ENCODE measurements at places on chromosomes 16 and 17.
A peak's percentile ranks its signal among the peaks of the same experiment; 100 is the strongest.

GRCh38 chr17:6714315-6714874, 1.2 kb upstream of the SLC13A5 start:
- no peak for DNase-seq

GRCh38 chr16:54447576-54448440, 161.2 kb upstream of the IRX3 start:
- DNase-seq: peak; percentile 95

DNA sequence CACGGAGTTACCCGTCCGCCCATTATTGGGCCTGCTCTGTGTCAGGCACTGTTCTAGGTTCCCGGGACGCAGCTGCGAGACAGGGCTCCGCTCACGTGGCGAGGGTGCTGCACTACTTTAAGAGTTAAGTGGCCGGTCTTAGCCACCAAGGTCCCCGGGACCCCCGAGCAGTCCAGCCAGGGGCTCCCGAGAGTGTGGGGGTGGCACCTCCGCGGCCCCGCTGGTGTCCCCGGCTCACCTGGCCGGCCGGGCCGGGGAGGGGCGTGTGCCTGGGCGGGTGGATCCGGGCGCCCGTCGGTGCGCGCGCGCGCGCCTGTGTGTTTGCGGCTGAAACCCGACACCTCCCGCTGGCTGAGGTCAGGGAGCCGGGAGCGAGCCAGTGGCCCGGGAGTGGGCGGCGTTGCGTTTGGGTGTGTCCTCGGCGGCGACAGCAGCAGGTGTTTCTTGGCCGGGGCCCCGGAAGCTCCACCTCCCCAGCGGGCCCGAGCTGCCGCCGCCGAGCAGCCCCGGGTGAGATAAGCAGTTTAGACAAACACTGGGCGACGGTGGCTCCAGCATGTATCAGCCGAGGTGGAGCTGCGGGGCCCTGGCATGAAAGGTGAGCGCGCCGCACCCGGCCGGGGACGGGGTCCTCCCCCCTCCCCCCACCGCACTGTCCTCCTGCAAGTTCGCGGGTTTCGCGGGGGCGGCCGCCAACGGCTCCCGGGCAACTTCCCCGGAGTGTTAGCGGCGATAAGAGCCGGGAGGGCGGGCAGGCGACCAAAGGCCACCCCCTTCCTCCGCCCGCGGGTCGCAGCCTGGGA, at the start of gene GSE1:
Gene GSE1, plus strand, starts transcription at position 522 of the 803 bp plus-strand sequence. Its CDS starts 70 bp downstream, at position 592.
- DNase-seq: peak; percentile 77

DNA sequence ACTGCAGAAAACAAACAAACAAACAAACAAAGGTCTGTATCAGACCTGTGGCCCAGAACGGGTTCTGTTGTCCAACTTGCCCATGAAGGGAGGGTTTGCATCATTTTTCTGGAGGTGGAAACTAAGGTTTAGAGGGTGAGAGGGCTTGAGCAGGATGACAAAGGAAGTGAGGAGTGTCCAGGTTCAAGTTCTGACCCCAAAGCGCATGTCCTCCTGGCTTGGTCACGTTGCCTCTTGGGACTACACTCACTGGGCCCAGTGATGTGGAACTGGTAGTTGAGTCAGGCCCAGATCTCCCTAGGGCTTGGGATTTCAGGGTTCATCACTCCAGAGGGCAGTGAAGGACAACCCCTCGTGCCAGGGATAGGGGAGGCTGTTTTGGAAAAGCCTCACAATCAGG, 1.8 kb downstream of the SREBF1 start:
- no peak for DNase-seq

GRCh38 chr16:937723-938122, 33.1 kb downstream of the LMF1 start:
- DNase-seq: no peak

DNA sequence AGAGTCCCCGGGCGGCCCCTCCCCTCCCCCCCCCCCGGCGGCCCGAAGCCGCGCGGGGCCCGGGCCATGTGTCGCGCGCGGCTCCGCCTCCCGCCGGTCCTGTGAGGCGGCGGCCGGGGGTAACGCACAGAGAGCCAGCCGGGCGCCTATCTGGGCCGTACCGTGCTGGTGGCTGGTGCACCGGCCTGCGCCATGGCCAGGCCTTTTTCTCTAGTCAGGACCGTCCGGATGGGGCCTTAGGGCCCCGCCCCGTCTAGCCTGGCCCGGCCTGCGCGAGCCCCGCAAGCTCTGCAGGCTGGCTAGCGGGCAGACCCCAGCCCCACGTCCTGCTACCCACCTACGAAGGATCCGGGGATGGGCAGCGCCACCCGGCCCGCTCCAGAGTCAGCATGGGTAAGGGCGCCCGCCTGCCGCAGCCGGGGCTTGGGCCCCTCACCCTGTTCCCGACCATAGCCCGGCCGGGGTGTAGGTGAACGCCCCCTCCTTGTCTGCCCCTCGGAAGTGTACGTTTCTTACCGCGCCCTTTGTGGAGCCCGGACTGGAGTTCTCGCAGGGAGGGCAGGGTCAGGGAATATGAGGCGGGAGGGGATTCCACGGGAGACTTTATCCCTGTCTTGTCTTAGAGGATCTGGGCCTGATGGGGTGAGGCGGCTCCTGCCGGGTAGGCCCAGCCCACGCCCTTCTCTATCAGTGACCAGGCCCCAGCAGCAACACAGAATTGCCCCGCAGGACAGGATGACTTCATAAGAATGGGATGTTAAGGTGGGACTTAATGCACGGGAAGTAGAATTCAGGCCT, at the start of gene CENPT:
Gene CENPT, minus strand, starts transcription at position 630 of the 798 bp plus-strand sequence. CDS start 13,834 bp downstream, outside the sequence.
- DNase-seq: peak; percentile 72

DNA sequence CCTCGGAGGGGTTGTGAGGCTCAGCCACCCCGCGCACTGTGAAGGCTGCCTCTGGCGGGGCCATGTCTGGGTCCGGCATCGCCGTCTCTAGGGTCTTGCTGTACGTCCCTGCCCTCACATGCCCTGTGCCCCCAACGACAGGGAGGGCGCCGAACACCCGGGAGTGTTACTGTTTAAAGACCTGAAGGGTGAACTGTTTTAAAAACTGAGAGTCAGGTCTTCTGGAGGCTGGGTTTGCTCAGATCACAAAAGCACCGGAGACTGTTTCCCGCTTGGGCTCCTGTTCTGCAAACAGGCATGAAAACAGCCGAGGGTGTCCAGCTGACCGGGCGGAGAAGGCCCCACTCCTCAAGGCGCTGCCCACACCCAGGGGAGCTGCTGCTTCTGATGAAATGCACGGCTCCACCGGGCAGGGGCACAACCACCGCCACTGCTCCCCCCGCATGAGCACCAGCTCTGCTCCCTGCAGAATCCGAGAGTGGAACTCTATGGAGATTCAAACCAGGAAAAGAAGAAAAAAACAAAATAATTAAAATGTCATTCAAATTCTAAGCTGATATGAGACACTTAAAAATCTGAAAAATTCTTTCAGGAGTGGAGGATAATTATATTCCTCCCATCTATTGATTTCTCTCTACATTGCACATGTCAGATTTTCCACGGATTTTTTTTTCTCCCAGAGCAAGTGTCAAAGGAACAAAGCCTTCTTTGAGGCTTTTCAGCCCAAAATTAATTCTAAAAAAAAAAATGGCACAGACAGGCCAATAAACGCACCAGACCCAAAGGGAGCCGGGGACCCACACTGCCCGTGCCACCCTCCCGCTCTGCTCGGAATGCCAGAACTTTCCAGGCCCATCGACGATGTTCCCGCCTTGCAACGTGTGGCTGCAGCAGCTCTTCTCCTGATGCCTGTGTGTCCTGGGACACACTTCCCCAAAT, 74.3 kb downstream of the LMF1 start:
- DNase-seq: no peak

- no peak for DNase-seq
Observed at GRCh38 chr16:30523768-30524574, 2.4 kb downstream of the ZNF768 start.

- DNase-seq: peak; percentile 97
Observed at GRCh38 chr17:49076573-49077384, 55.8 kb upstream of the B4GALNT2 start.

DNA sequence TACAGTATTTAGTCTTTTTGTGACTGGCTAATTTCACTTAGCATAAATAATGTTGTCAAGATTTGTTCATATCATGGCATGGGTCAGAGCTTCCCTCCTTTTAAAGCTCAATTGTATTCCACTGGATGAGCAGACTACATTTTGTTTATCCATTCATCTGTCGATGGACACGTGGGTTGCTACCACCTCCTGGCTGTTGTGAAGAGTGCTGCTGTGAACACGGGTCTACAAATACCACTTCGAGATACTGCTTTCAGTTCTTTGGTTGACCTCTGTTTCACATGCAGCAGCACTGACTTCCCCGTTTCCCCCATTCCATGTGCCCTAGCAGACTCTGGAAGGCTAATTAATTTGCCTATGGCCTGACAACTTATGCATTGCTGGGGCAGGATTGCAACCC, 285.4 kb downstream of the SHISA9 start:
- no peak for DNase-seq

- DNase-seq: peak; percentile 56
Observed at GRCh38 chr16:13436641-13437412, 483.1 kb upstream of the ERCC4 start.

DNA sequence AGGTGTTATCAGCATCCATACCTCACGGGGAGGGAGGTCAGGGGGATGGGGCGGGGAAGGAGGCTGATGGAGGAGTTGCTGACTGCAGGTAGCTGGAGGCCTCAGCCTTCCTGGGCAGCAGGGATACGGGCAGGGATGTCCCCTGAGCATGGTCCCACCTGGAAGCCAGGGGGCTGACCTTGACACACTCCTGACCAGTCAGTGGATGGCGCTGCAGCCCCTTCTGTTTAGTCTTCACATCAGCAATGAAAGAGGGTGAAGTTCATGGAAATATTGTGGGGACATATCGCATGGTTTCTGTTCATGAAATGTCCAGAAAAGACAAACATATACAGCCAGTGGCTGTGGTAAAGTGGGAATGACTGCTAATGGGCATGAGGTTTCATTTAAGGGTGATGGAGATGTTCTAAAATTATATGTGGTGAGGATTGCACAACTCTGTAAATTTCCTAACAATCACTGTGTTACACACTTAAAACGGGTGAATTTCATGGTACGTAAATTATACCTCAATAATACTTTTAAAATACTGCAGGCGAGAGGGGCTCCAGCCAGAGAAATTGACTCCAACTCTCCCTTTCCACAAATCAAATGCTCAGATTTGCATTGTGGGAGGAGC, 489.6 kb downstream of the CDH13 start:
- DNase-seq: no peak

- no peak for DNase-seq
Observed at GRCh38 chr17:4853208-4853671, 20.1 kb downstream of the MINK1 start.

GRCh38 chr16:84574191-84574590, 43.7 kb downstream of the COTL1 start:
- DNase-seq: no peak

- no peak for DNase-seq
Observed at GRCh38 chr16:50273888-50274325, 7.6 kb downstream of the ADCY7 start.

GRCh38 chr17:66296289-66296725, 6.1 kb upstream of the PRKCA start:
- DNase-seq: no peak

GRCh38 chr17:79052131-79052530, 22.5 kb upstream of the ENGASE start:
- DNase-seq: no peak

GRCh38 chr16:57388359-57389086, 16.0 kb upstream of the CCL17 start:
- no peak for DNase-seq

GRCh38 chr17:73998653-73999645, 204.5 kb upstream of the RPL38 start:
- peak; percentile 11 for DNase-seq

DNA sequence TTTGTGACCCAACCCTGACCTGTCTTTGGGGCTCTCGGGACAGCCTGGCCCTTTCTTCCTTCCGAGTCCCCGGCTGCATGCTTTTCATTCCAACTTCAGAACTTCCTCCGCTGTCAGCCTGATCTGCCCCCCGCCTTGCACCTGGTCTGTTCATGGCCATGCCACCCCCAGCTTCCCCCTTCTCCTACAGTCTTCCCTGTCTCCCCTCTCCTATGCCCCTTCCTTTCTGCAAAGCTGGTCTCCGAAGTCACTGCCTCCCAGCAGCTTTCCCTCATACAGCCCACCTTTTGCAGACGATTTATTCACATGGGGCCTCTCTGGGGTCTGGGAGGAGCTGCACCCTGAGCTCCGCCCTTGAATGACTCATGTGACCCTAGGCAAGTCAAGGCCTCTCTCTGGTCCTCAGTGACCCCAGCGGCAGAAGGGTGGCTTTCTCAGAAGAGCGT, 47.1 kb upstream of the SDK2 start:
- DNase-seq: no peak

- no peak for DNase-seq
Observed at GRCh38 chr16:14036889-14037288, 34.2 kb upstream of the MRTFB start.

DNA sequence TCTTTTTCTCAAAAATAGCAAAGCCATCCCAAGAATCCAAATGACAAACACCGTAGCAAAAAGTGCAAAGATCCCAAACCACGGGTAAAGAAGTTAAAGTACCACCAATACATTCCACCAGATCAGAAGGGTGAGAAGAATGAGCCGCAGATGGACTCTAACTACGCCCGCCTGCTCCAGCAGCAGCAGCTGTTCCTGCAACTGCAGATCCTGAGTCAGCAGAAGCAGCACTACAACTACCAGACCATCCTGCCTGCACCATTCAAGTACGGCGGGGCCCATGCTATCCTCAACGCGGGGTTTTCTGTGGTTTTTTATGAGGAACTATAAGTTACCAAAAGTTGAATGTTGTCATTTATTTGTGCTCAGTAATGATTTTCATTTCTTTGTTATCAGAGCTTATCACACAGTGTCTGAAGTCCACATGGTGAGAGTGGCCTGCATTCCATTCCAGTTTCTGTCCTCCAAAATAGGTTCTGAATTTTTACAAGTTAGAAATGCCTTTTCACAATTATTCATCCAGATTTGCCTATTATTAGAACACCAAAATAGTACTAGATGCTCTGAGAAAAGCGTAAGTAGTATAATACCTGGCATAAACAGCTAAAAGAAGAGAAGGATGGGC, 169.2 kb downstream of the MRTFB start:
- DNase-seq: peak; percentile 21

GRCh38 chr16:7967996-7968509, 622.3 kb downstream of the TMEM114 start:
- DNase-seq: peak; percentile 9

GRCh38 chr17:11885051-11885450, 112.2 kb downstream of the ZNF18 start:
- DNase-seq: no peak

DNA sequence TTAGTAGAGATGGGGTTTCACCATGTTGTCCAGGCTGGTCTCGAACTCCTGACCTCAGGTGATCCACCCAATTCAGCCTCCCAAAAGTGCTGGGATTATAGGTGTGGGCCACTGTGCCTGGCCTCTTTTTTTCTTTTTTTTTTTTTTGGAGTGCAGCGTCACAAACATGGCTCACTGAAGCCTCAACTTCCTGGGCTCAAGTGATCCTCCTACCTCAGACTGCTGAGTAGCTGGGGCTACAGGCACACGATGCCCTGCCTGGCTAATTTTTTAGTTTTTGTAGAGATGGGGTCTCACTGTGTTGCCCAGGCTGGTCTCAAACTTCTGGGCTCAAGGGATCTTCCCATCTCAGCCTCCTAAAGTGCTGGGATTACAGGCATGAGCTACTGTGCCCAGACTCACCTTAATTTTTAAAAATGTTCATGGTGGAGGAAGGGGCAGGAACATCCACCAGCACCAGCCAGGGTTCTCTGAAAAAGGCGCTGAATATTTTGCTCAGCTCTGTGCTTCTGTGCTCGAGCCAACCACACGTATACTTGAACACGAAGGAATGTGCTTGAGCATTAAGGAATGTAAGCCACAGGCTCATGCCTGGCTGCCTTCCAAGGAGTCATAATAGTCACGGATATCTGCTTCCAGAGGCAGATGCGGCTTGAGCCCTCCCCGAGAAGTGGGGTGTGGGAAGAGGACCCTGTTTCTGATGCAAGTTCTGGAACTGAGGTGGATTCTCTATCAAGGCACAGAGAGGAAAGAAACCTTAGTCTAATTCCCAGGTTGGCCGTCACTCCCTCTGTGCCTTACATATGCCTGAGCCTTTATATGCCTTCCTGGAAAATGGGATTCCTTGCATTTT, 65.5 kb upstream of the CREBBP start:
- peak; percentile 98 for DNase-seq

Data from fibroblast of skin of back (primary cell).